ENCODE measurements at places on chromosomes 7 and 10.

GRCh38 chr10:92729886-92730285, 40.1 kb downstream of the HHEX start:
- no peak for DNase-seq

DNA sequence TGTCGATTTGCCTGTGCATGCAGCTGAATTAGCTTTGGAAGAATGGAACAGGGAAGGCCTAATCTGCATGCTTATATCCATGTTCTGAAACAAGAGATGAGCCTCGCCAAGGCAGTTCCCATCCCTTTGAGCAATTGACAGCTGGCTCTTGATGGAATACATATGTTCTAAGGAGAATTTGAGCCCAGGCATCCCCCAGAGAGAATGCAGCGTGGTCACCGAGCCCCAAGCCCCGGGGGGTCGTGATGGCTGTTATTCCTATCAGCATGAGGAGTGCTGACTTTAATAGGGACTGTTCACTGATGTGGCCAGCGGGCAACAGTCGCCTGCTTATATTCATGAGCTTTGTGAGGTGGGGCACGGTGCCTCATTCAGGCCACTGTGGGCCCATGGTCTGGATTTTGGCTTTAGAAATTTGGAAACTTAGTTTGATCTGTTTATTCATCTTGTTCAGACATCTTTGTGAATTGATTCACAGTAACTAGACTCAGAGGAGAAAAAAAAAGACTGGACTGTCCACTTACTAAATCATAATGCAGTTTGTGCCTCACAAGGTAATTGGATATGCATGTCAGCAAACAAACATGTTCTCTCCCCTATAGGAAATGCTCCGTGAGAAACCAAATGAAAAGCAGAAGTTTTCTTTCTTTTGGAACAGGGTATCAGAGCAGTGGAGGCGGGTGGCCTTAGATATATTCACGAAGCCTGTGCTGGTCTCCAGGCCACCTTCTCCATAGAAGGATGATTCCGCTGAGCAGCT, 204.9 kb downstream of the CCDC3 start:
- DNase-seq = no peak

DNA sequence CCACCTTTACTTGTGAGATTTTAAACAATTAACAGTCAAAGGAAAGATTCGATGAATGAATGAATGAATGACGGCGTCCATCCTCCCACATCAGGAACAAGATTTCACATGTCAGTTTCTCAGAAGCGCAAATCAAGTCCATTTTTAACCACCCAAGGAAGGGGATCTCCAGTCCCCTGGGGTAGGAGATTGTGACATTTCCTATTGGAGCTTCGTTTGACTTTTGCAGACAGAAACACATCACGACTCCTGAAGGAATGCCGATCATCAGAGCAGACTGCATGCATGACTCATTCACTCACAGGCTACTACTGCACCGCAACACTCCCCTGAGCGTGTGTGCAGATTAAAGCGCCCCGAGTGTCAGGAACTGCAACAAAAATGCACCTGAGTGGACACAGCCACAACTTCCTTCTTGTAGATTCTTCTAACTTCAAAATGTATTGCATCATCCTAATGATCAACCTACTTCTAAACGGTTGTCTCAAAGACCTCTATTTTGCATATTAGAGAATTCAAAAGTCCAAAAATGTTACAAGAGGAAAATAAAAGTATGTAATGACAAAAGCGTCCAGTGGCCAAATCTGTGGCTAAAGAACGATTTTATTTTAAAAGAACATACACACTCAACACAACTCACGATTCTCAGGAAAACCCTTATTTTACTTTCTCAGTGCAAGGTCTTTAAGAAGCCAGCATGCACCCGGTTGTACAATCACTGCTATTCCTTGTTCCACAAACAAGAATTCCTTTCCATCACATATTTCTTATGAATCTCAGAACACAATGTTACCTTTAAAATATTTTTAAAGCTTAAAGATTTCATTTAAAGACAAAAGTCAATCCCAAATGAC, 172.6 kb downstream of the FAM107B start:
- peak; percentile 74 for DNase-seq

- no peak for DNase-seq
Measured at GRCh38 chr10:63681993-63682697, 160.9 kb downstream of the REEP3 start.

All from CD4-positive, alpha-beta T cell treated with Interleukin-17A for 4 hours (primary cell).